Fibroblast of skin of abdomen (primary cell): ENCODE measurements at places on chromosomes 6 and 20.

- DNase-seq = no peak
Measured at GRCh38 chr6:13710552-13711323, 897 bp downstream of the RANBP9 start.

DNA sequence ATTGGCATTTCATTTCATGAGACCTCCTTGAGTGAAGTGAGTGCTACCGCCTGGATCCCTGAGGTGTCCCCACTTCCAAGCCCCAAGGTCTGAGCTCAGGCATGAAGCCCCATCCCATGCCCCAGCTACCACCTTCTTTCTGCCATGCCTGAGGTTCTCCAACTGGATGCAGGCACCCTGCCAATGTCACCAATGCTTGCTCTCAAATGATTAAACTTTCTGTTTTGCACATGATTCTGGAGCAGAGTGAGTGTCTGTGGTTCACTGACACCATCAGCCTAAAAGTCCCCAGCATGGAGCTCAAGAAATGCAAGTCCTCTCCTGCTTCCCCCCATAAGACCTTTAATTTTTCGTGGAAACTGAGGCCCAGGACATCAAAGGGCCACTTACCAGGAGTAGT is 43.7 kb upstream of the BPIFA2 start:
- DNase-seq = no peak

DNA sequence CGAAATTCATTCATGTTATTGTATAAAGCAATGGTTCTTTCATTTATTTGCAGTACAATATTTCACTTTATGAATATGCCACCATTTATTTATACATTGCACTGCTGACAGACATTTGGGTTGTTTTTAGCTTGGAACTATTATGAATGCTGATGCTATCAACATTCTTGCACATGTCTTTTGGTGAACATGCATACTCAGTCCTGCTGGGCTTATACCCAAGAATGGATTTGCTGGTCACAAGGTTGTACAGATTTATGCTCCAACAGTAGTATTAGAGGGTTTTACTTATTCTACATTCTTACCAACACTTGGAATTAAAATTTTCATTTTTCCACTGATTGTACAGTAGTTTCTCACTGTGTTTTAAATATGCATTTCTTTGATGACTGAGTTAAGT is 126.2 kb downstream of the PTPRK start:
- peak; percentile 10 for DNase-seq

GRCh38 chr6:31227143-31227542 is 44.7 kb downstream of the HLA-C start:
- no peak for DNase-seq
